Activated CD4-positive, alpha-beta T cell treated with anti-CD3 and anti-CD28 coated beads for 4 hours (primary cell): ENCODE measurements at places on chromosomes 1 and 21.

GRCh38 chr1:87115317-87115890, 201.0 kb downstream of the HS2ST1 start:
- DNase-seq, result no peak

- DNase-seq, result no peak
Measured at GRCh38 chr21:42122398-42122797, 51.3 kb downstream of the UMODL1 start.

DNA sequence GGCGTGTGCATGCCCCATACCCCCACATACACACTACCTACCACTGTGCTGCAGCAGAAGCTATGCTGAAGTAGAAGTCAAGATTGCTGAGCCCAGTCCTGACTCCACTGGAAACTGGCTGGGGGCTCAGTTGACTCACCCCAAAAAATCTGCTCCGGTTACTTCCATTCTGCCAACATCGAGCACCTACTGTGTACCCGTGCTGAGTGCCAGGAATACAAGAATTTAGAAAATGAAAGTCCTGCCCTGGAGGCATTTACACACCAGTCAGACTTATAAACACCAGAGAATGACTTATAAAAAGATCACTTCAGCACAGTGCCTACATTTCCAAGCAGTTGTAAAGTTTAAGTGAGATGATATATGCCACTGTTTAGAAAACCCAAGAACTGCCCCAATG, 99.1 kb downstream of the NMNAT2 start:
- DNase-seq, result no peak

DNA sequence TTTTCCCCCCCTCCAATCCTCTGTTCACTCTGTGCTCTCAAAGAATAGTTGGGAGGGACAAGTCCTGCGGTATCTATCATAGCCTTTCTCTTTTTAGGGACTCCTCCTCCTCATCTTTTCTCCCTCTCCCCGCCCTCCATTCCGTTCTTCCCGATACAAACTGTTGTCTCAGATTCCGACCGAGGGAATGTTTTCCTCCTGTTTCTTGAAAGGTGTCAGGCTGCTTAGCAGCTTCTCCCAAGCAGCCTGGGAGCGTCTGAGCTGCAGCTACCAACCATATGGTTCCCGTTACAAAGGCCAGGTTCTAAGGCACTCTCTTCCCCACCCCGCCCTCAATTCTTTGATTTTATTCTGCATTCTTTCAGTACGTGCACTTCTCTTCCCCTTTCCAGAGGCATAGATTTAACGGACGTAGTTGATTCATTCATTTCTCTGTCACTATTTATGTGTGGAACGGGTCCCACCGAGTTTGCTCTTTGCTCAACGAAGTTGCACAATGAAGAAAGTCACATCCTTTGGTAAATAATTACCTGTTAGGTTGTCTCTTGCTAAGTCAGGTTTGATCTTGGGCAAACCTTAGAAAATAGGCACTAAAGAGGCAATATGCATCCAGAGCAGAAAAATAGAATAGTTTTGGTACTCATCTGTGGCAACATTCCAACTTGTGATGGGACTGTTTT, 2.8 kb downstream of the ADGRL2 start:
- DNase-seq, result no peak

DNA sequence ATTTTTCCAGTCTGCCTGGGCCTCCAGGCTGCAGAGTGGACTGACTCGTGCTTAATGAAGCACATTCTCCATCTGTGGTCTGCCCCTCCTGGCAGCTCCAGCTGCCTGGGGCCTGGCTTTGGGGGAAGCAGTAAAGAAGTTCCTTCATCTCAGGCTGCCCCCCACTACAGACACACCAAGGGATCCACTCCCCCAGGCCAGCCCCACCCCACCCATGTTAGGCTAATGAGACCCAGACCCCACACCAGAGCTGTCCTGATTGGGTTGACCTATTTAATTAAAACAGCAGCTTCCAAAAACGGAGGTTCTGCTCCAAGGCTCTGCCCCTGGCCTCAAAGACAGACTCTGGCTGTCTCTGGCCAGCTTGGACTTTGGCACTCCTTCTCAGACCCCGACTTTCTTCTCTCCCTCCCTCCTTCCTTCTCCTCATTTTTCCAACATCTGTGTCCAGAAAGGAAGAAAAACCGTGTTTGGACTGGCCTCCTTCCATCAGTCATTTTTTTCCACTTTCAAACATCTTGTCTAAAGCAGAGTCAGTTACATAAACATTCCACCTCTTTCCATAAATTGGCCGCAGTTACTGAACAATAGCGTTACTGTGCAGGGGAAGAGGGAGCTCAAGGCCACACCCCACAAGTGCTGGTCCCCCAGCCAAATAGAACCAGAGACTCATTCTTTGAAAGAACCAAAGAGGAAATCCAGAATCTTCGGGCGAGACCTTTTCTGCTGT, 29.7 kb downstream of the SERTAD4 start:
- DNase-seq, result no peak

DNA sequence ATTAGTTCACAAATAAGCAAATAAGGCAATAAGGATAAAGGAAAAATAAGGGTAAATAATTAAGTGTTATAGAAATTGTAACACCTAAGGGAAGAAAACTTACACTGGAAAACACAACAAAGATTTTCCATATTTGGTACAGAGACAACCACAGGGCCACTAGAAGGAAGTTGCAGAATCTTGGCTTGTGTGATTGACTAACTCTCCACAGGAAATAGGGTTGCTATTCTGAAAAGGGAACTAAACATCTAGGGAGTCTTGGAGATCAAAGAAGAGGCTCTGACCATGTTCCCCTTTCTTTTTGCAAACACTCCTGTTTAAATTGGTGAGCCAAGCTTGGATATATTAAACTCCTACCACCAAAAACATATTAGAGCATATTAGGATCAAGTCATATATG, 59.1 kb downstream of the APCS start:
- no peak for DNase-seq

GRCh38 chr21:42461185-42461520, 34.9 kb downstream of the RSPH1 start:
- no peak for DNase-seq

GRCh38 chr1:172359491-172359999, 60.9 kb upstream of the C1orf105 start:
- DNase-seq, result no peak

DNA sequence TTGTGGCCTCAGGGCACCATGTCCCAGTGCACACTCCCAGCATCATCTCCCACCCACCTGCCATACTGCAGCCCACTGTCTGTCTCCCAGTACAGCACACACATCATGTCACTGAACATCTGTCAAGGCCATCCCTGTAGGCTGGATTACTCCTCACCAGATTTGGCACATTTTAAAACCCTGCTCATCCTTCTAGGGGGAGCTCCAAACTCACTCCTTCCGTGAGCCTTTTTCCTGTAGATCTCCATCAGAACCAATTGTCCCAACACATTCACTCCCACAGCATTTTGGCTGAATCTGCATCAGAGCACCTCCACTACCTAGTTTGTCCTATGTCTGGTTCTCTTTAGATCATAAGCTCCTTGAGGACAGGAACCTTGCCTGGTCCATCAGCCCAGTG, 58.6 kb upstream of the GRIK3 start:
- DNase-seq, result no peak

DNA sequence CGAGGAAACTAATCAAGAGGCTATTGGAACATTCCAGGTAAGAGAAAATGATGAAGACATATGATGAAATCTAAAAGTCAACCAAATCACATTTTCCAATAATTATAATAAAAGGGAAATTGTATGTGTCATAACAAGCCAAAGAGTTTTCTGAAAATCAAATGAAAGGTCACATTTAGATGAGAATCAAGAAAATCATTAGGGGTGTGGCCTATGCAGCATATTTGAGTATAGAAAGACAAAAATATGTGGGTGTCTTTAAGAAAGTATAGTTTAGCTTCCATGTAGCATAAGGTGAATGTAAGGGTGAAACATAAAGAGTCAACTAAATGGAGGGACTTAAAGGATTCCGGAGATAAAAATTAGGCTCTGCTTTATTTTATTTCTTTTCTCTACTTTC, 9.2 kb upstream of the RNPC3 start:
- no peak for DNase-seq

DNA sequence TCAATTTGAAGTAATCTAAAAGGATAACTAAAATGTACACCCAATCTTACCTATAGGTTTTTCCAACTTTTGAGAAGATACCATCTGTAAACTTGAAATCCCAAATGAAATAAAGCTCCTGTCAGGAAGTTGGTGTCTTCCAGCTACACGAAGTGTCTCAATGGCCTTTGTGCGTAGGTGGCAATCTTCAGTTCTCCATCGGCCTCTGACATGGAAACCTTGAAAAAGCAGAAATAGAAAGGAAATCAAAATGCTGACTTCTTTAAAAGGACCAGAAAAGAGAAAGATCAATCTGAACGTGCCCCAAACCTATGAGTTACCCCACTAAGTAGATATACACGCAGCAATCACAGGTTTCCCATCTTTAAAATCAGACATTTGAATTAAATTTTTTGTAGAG, 10.0 kb downstream of the MKNK1 start:
- no peak for DNase-seq

DNA sequence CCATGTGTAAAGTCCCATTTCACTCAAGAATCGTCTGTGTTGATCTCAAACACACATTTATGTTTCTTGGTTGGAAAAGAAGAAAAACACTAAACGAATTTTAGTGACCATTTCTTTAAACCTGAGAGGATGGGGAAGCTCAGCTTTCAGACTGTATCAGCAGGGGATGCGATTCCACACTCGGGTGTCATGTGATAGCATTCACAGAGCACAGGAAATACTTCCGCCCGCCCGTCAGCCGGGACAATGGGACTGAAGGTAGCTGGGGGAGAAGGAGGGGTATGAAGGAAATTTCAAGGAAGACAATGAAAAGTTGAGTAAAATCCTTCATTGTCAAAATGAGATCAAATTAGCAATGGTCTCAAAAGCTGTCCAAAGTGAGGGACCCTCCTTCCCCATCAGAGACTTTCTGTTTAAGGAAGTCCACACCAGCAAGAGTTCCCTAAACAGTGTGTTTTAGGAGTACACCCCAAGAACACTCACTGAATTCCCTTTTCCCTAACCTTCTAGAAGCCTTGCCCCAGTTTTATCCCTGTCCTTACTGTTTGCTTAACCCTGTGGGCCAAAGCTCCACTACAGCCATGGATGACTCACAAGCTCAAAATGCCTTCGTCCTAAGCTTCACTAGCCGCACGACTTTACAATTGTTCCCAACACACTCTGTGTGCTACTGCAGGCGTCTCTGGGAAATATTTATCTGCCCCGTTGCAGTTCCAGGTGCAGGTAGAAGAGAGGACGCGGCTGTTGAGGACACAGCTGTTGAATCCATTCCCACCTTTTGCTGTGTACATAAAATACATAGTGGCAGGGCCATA, 51.4 kb upstream of the SIM2 start:
- no peak for DNase-seq

- no peak for DNase-seq
Measured at GRCh38 chr1:60281360-60281932, 207.9 kb upstream of the C1orf87 start.

GRCh38 chr1:246145900-246146299, 361.2 kb downstream of the SMYD3 start:
- DNase-seq, result no peak

- peak; percentile 77 for DNase-seq
Measured at GRCh38 chr21:44510508-44511218, 29.3 kb downstream of the KRTAP10-1 start.

DNA sequence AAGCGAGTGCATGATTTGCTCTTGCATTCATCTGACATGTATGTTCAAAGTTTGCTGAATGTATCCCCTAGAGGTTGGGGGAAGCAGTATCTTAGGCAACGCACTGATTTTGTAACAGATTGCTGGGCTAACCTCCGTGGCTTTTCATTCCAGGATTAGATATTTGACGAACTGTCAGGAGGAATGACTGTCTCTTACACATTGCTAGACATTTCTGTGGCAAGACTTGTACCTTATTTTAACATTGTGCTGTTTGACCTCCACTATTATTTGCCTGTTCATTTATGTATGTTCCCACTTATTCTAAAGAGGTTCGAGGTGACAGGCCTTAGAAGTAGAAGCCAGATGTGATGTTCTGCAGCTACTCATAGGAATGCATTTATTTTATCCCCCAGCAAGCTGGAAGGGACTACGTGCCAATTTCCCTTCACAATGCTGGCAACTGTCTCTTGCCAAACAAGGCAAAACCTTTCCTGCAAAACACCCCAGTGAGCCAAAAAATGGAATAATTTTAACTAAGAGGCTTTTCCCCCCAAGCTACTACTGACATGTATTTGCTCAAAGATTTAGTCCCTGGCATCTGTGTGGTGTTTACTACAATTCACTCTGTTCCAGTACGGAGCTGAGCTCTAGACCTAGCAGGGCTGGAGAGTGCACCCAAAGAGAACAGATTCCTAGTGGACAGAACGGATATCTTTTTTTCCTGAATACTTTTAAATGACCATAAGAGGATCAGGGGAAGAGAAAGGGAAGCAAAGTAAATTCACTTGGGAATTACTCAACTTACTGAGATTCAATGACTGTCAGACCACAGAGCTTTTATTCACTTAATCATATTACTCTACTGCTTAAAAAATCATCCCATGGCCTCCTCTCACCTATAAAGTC, 646.2 kb downstream of the SMYD3 start:
- DNase-seq, result no peak

- DNase-seq, result no peak
Measured at GRCh38 chr1:44485934-44486460, 80.9 kb downstream of the RNF220 start.

- DNase-seq, result no peak
Measured at GRCh38 chr1:96096613-96097321, 624.8 kb upstream of the PTBP2 start.

DNA sequence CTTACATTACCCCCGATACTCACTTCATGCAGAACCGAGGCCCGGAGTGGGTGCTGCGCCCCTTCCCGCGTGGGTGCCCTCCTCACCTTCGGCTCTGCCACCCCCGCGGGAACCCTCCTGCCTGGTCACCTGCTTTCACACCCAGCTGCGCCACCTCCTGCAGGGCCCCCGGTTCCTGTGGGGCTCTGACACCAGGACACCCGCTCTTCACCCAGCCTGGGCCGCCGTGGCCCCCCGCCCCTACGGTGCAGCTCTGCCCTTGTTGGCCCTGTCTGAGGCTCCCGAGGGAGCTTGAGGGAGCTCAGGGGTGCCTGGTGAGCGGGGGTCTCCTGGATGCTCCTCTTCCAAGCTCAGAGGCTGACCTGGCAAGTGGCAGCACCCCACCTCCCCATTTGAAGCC, 19.0 kb downstream of the RRP1 start:
- DNase-seq, result no peak

DNA sequence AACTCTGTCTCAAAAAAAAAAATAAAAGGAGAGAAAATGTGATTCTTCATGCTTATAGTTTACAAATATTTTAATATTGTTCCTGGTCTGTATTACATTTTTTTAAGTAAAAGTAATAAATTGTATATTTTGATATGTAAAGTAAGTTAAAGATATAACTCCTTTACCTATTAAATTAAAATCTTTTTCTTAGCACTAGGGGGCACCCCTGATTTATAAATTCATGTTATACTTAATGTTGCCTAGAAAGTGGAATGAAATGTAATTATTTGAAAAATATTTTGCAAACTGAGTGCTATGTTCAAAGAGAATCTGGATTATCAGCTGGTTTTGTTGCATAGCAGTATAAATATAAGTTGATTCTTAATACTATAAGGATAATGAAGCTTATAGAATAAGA, 49.2 kb downstream of the RALGPS2 start:
- no peak for DNase-seq
